ENCODE measurements at places on chromosomes 11 and 22. TPM values are rescaled to one million over a fixed set of nuclear protein-coding genes. Genes with fewer than 3 reads are reported as not detected.

DNA sequence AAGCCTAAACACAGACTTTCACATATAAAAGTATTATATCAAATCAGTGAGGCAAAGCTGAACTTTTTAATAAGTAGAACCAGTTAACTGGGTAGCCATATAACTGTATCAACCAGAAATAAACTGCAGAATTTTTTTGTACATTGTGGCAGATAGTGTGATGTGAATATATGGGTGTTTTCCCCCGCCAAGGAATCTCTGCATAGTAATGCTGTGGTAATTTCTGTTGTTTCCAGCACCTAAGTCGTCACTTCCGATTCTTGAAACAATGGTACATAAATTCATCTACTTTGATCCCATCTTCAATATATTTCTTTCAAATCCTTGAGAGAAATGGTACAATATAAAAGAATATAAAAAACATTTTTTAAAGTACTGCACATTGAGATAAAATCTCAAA lies 39.6 kb downstream of the NARS2 start:
- peaks cover 16% of the 10 kb centered on the region for H3K36me3 ChIP-seq
- no peak for DNase-seq
- H3K27ac ChIP-seq: no peak overlapping the region

ZNF70 gene
- 8.9 TPM for total RNA-seq

GRCh38 chr11:128193615-128194014 lies 393.7 kb downstream of the ETS1 start:
- no peak overlapping the region for H3K4me3 ChIP-seq
- DNase-seq: no peak
- H3K27me3 ChIP-seq: peaks cover 14% of the 10 kb centered on the region
- H3K4me1 ChIP-seq: peaks cover 2% of the 10 kb centered on the region
- no peaks in the 10 kb centered on the region for H3K36me3 ChIP-seq

CEND1 gene
- total RNA-seq: not detected

GRCh38 chr11:71252770-71253730 lies 673 bp upstream of the SHANK2 start:
- H3K4me1 ChIP-seq: peaks cover 50% of the 10 kb centered on the region
- H3K27ac ChIP-seq: peak overlapping the region; percentile 97
- peak; percentile 37 for DNase-seq
- peak overlapping the region; percentile 81 for H3K4me3 ChIP-seq

- H3K4me3 ChIP-seq: no peak overlapping the region
- H3K27me3 ChIP-seq: no peaks in the 10 kb centered on the region
- no peak overlapping the region for H3K27ac ChIP-seq
- H3K36me3 ChIP-seq: peaks cover 2% of the 10 kb centered on the region
- DNase-seq: no peak
Measured at GRCh38 chr22:43092085-43092484, 2.9 kb upstream of the TTLL1 start.

- H3K27me3 ChIP-seq: peaks cover 64% of the 10 kb centered on the region
- H3K27ac ChIP-seq: no peak overlapping the region
- H3K36me3 ChIP-seq: no peaks in the 10 kb centered on the region
- DNase-seq: no peak
Measured at GRCh38 chr22:32802237-32802765, 796 bp downstream of the TIMP3 start.

GRCh38 chr11:47270331-47271271 lies 668 bp downstream of the MADD start:
- no peak for DNase-seq
- no peaks in the 10 kb centered on the region for H3K27me3 ChIP-seq
- peak overlapping the region; percentile 80 for H3K4me3 ChIP-seq
- peak overlapping the region; percentile 47 for H3K27ac ChIP-seq

DNA sequence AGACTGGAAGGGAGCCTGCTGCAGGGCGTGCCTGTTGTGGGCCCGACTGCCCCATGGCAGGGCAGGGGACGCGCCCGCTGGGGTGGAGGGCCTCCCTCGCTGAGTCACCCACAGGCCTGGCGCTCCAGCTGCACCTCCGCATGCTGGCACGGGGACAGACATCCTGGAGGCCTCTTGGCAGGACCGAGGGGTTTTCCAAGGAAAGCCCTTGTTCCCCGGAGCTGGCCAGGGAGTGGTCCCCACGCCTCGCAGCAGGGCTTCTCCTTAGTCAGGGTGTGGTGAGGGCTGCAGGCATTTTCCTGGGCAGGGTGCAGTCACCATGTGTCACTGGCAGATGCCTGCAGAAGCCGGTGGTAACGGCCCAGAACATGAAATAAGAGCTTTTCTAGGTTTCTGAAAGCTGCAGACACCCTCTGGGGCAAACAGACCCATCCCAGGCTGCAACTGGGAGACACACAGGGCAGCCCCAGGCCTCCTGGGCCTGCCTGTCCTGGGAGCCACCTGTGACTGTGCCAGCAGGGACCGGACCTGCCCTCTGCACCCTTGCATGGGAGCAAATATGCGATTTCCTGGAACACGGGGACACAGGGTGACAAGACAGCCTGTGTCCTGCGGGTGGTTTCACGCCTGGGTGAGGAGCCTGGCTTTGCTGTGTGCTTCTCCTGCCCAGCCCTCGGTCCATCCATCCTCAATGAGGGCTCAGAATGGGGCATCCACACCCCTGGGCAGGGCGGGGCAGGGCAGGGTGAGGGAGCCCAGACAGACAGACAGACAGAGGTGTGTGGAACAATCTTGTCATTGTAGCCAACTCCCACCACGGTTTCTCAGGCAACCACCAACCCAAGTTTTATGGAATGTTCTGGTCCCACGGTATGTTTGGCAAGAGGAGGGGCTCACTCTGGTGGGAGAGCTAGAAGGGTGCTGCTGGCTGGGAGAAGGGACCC lies 43.2 kb upstream of the FADD start:
- DNase-seq: no peak
- no peaks in the 10 kb centered on the region for H3K4me1 ChIP-seq
- H3K36me3 ChIP-seq: no peaks in the 10 kb centered on the region
- H3K27ac ChIP-seq: no peak overlapping the region
- peaks cover 11% of the 10 kb centered on the region for H3K27me3 ChIP-seq
- H3K4me3 ChIP-seq: no peak overlapping the region

- no peaks in the 10 kb centered on the region for H3K36me3 ChIP-seq
- no peak overlapping the region for H3K27ac ChIP-seq
- no peak overlapping the region for H3K4me3 ChIP-seq
Measured at GRCh38 chr11:131658952-131659351, 288.5 kb downstream of the NTM start.

GRCh38 chr11:68935516-68936357 lies 32.0 kb downstream of the IGHMBP2 start:
- H3K4me1 ChIP-seq: no peaks in the 10 kb centered on the region
- H3K27ac ChIP-seq: no peak overlapping the region
- no peak for DNase-seq
- H3K27me3 ChIP-seq: no peaks in the 10 kb centered on the region

MAPK1 gene
- 116 TPM for total RNA-seq

GRCh38 chr22:43212434-43212952 lies 25.6 kb upstream of the TTLL12 start:
- H3K27me3 ChIP-seq: peaks cover 29% of the 10 kb centered on the region
- H3K27ac ChIP-seq: no peak overlapping the region
- DNase-seq: no peak
- no peaks in the 10 kb centered on the region for H3K36me3 ChIP-seq
- H3K4me1 ChIP-seq: no peaks in the 10 kb centered on the region
- H3K4me3 ChIP-seq: no peak overlapping the region

DNA sequence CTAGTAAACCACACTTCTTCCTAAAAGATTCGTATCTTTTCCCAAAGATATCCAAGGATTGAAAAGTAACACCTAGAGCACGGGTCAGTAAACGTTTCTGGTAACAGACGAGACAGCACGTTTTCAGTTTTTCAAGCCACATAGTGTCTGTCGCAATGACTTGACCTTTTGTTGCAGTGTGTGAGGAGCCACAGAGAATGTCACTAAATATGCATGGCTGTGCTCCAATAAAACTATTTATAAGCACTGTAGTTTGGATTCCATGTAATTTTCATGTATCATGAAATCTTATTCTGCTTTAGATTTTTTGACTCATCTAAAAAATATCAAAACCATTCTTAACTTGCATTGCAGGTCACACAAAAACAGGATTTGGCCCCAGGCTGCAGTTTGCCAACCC lies 18.3 kb upstream of the MICAL3 start:
- no peak overlapping the region for H3K4me3 ChIP-seq
- H3K27ac ChIP-seq: no peak overlapping the region
- no peak for DNase-seq
- H3K36me3 ChIP-seq: no peaks in the 10 kb centered on the region
- H3K27me3 ChIP-seq: no peaks in the 10 kb centered on the region

GRCh38 chr11:2853997-2854560 lies 31.5 kb downstream of the CDKN1C start:
- no peaks in the 10 kb centered on the region for H3K36me3 ChIP-seq
- peaks cover 17% of the 10 kb centered on the region for H3K27me3 ChIP-seq
- DNase-seq: no peak
- no peaks in the 10 kb centered on the region for H3K4me1 ChIP-seq
- H3K4me3 ChIP-seq: no peak overlapping the region

CEP164 gene
- total RNA-seq: 61.3 TPM

- H3K4me1 ChIP-seq: no peaks in the 10 kb centered on the region
- H3K27ac ChIP-seq: no peak overlapping the region
- H3K36me3 ChIP-seq: no peaks in the 10 kb centered on the region
- DNase-seq: no peak
Measured at GRCh38 chr11:105148241-105148640, 8.7 kb upstream of the CARD18 start.

GRCh38 chr22:46551996-46552395 lies 14.6 kb upstream of the CELSR1 start:
- DNase-seq: no peak
- no peak overlapping the region for H3K4me3 ChIP-seq
- peaks cover 27% of the 10 kb centered on the region for H3K27me3 ChIP-seq
- H3K36me3 ChIP-seq: no peaks in the 10 kb centered on the region
- peaks cover 9% of the 10 kb centered on the region for H3K4me1 ChIP-seq

KCTD14 gene
- 8.9 TPM for total RNA-seq

NPTXR gene
- 4.7 TPM for total RNA-seq

OR5P2 gene
- not detected for total RNA-seq

DNA sequence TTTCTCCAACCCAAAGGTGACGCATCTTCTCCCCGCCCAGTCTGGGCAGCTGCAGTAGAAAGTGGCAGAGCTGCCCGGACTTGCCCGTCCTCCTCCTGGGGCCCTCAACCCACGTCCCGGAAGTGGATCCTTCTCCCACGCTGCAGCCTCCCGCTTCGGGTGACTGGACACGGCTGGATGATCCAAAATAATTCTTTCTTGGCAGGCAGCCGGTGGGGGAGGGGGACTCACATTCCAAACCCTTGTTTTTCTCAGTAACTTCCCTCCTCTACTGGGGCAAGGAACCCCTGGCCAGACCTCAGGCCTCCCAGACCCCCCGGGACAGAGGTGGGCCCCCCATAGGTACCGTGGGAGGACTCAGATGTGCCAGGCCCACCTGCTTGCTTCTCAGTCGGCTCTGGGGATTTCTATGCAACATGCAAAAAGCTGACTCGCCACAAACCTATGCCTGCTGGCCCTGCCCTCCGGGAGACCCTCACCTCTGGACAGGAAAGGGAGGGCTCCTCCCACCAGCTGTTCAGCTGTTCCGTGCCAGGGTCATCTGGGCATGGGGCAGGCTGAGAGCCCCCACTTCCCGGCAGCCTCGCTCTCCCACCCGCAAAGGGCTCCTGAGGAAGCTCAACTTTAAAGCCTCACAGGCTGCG lies 1.4 kb downstream of the PLXNB2 start:
- no peaks in the 10 kb centered on the region for H3K27me3 ChIP-seq
- H3K4me3 ChIP-seq: peak overlapping the region; percentile 88

DNA sequence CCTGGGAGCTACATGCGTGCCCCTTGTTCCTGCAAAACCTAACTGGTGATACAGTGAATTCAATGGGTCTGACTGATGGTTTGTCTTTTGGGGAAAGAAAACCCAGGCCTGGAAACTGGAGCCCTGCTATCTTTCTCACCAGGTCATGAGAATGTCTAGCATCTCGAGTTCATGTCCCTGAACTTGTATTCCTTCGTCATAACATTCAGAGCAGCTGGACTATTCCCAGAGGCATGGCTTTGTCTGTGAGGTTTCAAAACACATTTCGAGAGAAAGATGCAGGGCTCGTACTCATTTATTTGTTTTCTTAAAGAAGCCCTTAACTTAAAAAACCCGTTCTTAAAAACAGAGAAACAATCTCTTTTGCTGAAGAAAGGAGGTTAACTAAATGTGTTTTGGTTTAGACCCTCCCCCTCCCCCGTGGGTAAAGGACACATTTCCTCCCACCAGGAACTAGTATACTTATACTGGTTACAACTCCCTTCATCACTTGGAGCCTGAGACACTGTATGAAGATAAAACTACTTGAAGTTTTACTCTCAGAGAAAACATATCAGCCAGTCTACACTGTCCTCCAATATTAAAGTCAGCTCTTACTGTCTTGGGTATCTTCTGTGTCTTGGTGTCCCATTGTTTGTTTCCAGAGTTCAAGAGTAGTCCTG lies 43.2 kb downstream of the ME3 start:
- H3K4me3 ChIP-seq: no peak overlapping the region
- DNase-seq: no peak
- no peaks in the 10 kb centered on the region for H3K4me1 ChIP-seq
- H3K27ac ChIP-seq: peak overlapping the region; percentile 63
- no peaks in the 10 kb centered on the region for H3K36me3 ChIP-seq

GLB1L2 gene
- total RNA-seq: 11.7 TPM

DNA sequence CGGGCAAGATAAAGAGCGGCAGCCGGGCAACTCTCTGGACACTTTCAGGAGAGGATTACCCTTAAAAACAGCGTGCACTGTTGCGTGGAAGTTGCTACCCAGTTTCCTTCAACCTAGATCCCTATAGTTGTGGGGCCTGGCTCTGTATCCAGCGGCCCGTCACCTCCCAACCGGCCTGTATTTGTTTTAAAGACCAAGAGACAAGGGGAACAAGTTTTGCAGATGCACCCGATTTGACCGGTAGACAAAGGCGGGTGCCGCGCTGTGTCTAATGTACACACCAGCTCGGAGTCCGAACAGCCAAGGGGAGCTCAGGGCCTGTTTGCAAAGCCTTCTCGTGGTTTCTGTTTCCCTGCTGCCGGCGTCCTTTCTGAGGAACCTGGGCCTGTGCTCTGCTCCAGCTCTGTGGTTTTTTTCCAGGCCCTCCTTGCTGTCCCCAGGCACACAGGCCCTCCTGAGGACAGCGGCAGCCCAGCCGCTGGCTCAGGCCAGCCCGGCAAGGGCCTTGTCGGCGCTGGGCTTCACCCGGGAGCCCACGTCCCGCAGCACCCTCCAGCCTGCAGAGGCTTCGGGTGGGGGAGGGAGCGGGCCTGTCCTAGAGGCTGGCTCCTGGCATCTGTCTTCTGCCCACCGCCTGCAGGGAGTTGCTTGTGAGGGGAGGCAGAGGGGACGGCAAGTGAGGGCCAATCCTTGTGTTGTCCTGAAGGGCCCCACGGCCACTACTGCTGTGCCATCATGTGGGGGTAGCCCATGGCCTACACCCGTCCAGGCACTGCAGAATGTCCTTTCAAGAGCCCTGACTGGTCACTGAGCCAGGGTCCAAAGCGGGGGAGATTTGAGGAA lies 1.4 kb downstream of the TBX1 start:
- no peak overlapping the region for H3K27ac ChIP-seq
- peaks cover 12% of the 10 kb centered on the region for H3K4me1 ChIP-seq
- H3K36me3 ChIP-seq: peaks cover 1% of the 10 kb centered on the region
- H3K4me3 ChIP-seq: peak overlapping the region; percentile 70
- DNase-seq: no peak

- H3K36me3 ChIP-seq: peaks cover 1% of the 10 kb centered on the region
- H3K27ac ChIP-seq: peak overlapping the region; percentile 7
- no peak for DNase-seq
Measured at GRCh38 chr22:37442135-37442534, 14.9 kb upstream of the ELFN2 start.

All from progenitor cell of endocrine pancreas (in vitro differentiated cells).